ENCODE measurements at places on chromosomes 11 and 22.

- H3K36me3 ChIP-seq: no peaks in the 10 kb centered on the region
- no peak overlapping the region for H3K4me3 ChIP-seq
- no peak overlapping the region for H3K27ac ChIP-seq
- ATAC-seq: no peak
- peaks cover 4% of the 10 kb centered on the region for H3K27me3 ChIP-seq
- peaks cover 25% of the 10 kb centered on the region for H3K4me1 ChIP-seq
Observed at GRCh38 chr11:65829459-65829858, 4.3 kb upstream of the SNX32 start.

GRCh38 chr11:12184699-12185098 lies 74.3 kb downstream of the MICAL2 start:
- no peaks in the 10 kb centered on the region for H3K27me3 ChIP-seq
- no peak for ATAC-seq
- H3K4me3 ChIP-seq: no peak overlapping the region
- no peak overlapping the region for H3K27ac ChIP-seq

DNA sequence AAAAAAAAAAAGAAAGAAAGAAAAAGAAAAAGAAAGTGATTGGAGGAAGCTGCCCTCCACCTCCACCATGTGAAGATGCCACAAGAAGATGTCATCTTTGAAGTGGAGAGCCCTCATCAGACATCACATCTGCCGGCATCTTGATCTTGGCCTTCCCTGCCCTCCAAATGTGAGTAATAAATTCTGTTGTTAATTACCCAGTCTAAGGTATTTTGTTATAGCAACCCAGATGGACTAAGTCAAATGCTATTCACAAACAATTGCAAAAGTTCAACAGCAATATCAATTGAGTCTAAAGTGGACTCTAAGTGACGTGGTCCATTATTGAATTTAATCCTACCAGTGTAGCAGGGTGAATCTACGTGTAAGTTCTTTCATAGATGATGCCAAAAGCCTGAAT lies 55.9 kb upstream of the NUP160 start:
- no peaks in the 10 kb centered on the region for H3K36me3 ChIP-seq
- H3K4me3 ChIP-seq: no peak overlapping the region
- no peak for ATAC-seq

- H3K36me3 ChIP-seq: peaks cover 17% of the 10 kb centered on the region
- peaks cover 35% of the 10 kb centered on the region for H3K4me1 ChIP-seq
- H3K4me3 ChIP-seq: no peak overlapping the region
- peak overlapping the region; percentile 81 for H3K27ac ChIP-seq
- no peaks in the 10 kb centered on the region for H3K27me3 ChIP-seq
Observed at GRCh38 chr22:26581633-26582168, 8.2 kb downstream of the TPST2 start.

- ATAC-seq: peak; percentile 84
- H3K4me3 ChIP-seq: peak overlapping the region; percentile 81
- H3K36me3 ChIP-seq: peaks cover 6% of the 10 kb centered on the region
- peak overlapping the region; percentile 89 for H3K27ac ChIP-seq
- H3K27me3 ChIP-seq: no peaks in the 10 kb centered on the region
Observed at GRCh38 chr22:46587061-46587460, 33.1 kb upstream of the GRAMD4 start.

GRCh38 chr11:110311783-110312579 lies 15.6 kb upstream of the RDX start:
- ATAC-seq: peak; percentile 92
- H3K27me3 ChIP-seq: no peaks in the 10 kb centered on the region
- peak overlapping the region; percentile 58 for H3K4me3 ChIP-seq
- H3K36me3 ChIP-seq: no peaks in the 10 kb centered on the region

DNA sequence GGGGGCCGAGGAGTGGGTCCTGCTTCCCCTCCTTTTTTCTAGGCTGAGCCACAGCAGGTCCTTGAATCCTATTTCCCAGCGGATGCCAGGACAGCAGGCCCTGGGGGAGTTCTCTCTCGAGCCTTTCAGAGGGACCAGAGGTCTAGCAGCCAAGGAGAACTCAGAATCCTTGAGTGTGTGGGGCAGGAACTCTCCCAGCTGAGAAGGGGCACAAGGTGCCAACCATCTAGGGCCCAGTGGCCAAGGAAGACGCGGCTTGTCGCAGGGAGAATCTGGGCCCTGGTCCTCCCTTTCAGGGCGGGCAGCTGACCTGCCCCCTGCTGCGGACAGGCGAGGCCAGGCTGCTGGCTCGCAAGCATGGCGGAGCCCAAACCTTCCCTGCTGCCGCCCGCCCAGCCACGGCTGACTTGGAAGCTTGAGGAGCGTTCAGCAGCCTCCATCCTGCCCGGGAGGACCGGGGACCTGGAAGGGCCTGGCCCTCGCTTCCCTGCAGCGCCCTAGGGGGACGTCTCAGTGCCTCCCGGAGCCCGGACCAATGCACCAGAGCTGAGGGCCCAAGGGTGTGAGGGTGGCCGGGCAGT lies 972 bp upstream of the TSSC4 start:
- no peaks in the 10 kb centered on the region for H3K4me1 ChIP-seq
- no peaks in the 10 kb centered on the region for H3K27me3 ChIP-seq
- H3K4me3 ChIP-seq: peak overlapping the region; percentile 82
- H3K36me3 ChIP-seq: peaks cover 31% of the 10 kb centered on the region
- peak overlapping the region; percentile 85 for H3K27ac ChIP-seq
- no peak for ATAC-seq

GRCh38 chr11:76783294-76783895 lies at the start of gene TSKU:
Gene TSKU, plus strand, starts transcription at chr11:76783356. Its CDS starts 12,261 bp downstream, at chr11:76795617.
- peaks cover 25% of the 10 kb centered on the region for H3K36me3 ChIP-seq
- peak within 1 kb of the TSS; percentile 99 for H3K27ac ChIP-seq
- H3K4me1 ChIP-seq: peaks cover 17% of the 10 kb centered on the region
- H3K27me3 ChIP-seq: peaks cover 43% of the 10 kb centered on the region
- ATAC-seq: no peak
- peak within 1 kb of the TSS; percentile 95 for H3K4me3 ChIP-seq

- no peak for ATAC-seq
- no peak overlapping the region for H3K27ac ChIP-seq
- peaks cover 13% of the 10 kb centered on the region for H3K27me3 ChIP-seq
Observed at GRCh38 chr11:22466809-22467208, 128.6 kb downstream of the SLC17A6 start.

- H3K27me3 ChIP-seq: no peaks in the 10 kb centered on the region
- H3K36me3 ChIP-seq: peaks cover 13% of the 10 kb centered on the region
- no peak overlapping the region for H3K4me3 ChIP-seq
- peaks cover 60% of the 10 kb centered on the region for H3K4me1 ChIP-seq
- no peak for ATAC-seq
Observed at GRCh38 chr11:121446752-121447156, 5.4 kb upstream of the SORL1 start.

- no peaks in the 10 kb centered on the region for H3K4me1 ChIP-seq
- no peak for ATAC-seq
- H3K4me3 ChIP-seq: no peak overlapping the region
- H3K27ac ChIP-seq: no peak overlapping the region
Observed at GRCh38 chr11:117502015-117502778, 174.5 kb downstream of the CEP164 start.

DNA sequence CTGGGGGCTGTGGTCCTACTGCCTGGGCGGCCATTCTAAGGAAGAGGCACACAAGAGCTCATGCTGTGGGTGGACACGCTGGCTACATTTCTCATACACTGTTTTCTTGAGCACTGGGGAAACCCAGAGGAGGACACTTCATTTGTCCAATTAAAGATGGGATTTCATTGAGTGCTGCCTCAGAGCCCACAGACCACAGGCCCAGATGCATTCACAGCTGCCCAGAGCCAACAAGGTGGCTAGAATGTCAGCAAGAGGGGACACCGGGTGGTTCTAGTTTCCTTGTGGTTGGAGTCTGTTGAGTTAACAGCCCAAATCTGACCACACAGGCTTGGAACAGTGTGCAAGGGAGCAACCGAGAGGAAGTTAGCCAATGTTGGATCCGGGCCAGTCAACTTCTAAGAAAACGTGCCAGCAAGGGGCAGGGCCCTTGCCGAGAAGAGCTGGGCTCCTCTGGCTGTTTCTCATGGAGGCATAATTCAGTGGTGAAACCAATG lies 35.0 kb upstream of the SORL1 start:
- H3K27me3 ChIP-seq: no peaks in the 10 kb centered on the region
- H3K4me1 ChIP-seq: peaks cover 39% of the 10 kb centered on the region
- H3K4me3 ChIP-seq: peak overlapping the region; percentile 68
- peak overlapping the region; percentile 86 for H3K27ac ChIP-seq

GRCh38 chr11:72792437-72793021 lies 1.3 kb downstream of the STARD10 start:
- no peaks in the 10 kb centered on the region for H3K27me3 ChIP-seq
- H3K4me1 ChIP-seq: peaks cover 18% of the 10 kb centered on the region
- H3K27ac ChIP-seq: peak overlapping the region; percentile 95
- ATAC-seq: no peak
- peak overlapping the region; percentile 94 for H3K4me3 ChIP-seq
- no peaks in the 10 kb centered on the region for H3K36me3 ChIP-seq

DNA sequence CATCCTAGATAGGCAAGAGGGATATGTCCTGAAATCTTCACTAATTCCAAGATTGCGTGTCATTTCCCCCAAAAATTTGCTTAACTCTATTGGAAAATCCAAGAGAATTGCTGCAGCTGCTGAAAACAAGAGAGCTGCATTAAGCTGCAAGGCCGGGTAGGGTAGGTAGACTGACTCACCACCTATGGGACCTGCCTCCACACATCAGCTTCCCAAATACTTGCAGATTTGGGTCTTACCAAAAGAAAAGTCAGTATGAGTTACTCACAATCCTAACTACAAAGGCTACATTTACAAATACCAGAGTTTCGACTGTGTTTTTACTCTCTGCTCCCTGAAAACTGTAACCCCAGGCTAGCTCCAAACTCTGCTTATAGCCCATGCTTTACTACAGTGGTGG lies 142.5 kb upstream of the TEAD1 start:
- no peak overlapping the region for H3K27ac ChIP-seq
- peaks cover 12% of the 10 kb centered on the region for H3K27me3 ChIP-seq
- no peak overlapping the region for H3K4me3 ChIP-seq
- H3K36me3 ChIP-seq: no peaks in the 10 kb centered on the region
- no peaks in the 10 kb centered on the region for H3K4me1 ChIP-seq

- no peak for ATAC-seq
- H3K27me3 ChIP-seq: no peaks in the 10 kb centered on the region
- H3K27ac ChIP-seq: no peak overlapping the region
- peaks cover 53% of the 10 kb centered on the region for H3K4me1 ChIP-seq
- H3K4me3 ChIP-seq: peak overlapping the region; percentile 34
Observed at GRCh38 chr11:88326099-88326498, 11.4 kb downstream of the CTSC start.

- H3K4me3 ChIP-seq: no peak overlapping the region
- no peak for ATAC-seq
- H3K27ac ChIP-seq: no peak overlapping the region
Observed at GRCh38 chr22:49201046-49201970, 626.4 kb downstream of the BRD1 start.

DNA sequence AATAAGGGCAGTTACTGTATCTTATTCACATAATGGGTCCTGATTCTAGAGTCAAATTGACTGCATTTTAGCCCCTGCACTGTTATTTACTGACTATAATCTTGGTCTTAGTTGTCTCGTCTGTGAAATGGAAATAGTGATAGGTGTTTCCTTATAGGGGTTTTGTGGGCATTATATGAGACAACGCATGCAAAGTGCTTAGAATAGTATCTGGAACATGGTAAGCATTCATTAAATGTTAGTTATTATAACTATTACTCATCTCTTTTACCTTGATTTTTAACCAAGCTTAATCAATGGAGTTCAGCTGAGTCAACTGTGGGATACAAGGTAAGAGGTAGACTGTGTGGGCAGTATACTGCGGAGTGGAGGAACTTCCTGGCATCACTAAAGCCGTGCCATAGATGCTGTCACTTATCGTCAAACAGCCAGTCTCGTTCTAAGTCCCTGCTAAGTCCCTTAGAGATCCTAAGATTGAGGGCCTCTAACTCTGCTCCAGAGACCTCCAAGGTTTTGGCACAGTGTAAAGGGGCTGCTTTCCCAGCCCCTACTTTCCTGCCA lies 2.6 kb upstream of the ZC3H12C start:
- H3K36me3 ChIP-seq: peaks cover 15% of the 10 kb centered on the region
- H3K27ac ChIP-seq: no peak overlapping the region
- peak; percentile 63 for ATAC-seq
- no peak overlapping the region for H3K4me3 ChIP-seq

DNA sequence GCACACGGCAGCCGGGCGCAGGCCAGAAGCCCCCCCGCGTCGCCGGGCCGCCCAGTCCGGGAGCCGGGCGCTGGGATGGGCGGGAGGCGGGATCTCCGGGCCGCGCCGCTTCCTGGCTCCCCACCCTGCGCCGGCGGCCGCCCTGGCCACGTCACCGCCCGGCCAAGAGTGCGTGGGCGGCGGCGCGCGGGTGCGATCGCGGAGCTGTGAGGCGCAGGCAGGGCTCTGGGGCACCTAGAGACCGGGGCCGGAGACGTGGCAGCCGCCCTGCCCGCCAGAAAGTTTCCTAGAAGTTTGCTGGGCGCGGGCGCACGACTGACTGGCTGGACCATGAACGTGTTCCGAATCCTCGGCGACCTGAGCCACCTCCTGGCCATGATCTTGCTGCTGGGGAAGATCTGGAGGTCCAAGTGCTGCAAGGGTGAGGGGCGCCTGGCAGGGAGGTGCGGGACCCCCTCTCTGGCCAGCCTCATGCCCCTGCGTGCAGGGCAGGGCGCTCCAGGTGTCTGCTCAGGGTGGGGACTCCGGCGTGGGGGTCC lies at the start of gene KDELR3:
Gene KDELR3 (plus strand): TSS at position 193 of the 539 bp plus-strand sequence. CDS start 138 bp downstream, at position 331.
- peak within 1 kb of the TSS; percentile 58 for H3K27ac ChIP-seq
- peak within 1 kb of the TSS; percentile 82 for H3K4me3 ChIP-seq
- no peaks in the 10 kb centered on the region for H3K36me3 ChIP-seq
- peak; percentile 97 for ATAC-seq
- peaks cover 21% of the 10 kb centered on the region for H3K27me3 ChIP-seq
